ENCODE measurements at places on chromosomes 12 and 14.

DNA sequence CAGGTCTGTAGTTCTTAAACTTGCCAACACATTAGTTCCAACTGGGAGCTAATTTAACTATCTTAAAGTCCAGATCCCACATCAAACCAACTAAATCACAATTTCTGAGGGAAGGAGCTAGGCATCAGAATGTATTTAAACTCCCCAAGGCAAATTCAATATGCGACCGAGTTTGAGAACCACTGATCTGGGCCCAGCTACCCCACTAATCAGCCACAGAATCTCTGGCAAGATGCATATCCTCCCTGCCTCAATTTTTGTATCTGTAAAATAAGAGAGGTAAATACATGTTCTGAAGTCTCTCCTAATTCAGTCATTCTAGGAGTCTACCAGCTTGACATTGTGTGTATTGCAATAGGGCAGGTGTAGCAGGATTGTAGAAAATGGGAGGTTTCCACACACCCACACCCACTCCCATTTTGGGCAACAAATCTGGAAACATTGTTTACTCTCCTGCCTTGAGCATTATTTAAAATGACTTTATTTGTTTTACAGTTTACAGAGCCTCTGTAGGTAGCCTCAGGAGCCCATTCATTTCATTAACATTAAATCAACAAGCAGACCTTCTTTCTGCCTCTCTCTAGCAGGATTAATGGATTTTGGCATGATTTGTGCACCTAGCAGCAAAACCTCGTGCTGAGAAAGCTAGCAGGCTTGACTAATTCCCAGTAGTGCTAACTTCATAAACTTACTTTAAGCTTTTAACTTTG is 15.6 kb downstream of the LGR5 start:
- peak; percentile 18 for DNase-seq

GRCh38 chr12:12899530-12900380 is 8.4 kb downstream of the GPRC5A start:
- no peak for DNase-seq

GRCh38 chr12:78977304-78977867 is 112.8 kb downstream of the SYT1 start:
- DNase-seq = no peak

- DNase-seq = no peak
Measured at GRCh38 chr12:122326586-122326985, 60.3 kb upstream of the VPS33A start.

- DNase-seq = peak; percentile 16
Measured at GRCh38 chr12:75913502-75914351, 117.8 kb downstream of the PHLDA1 start.

DNA sequence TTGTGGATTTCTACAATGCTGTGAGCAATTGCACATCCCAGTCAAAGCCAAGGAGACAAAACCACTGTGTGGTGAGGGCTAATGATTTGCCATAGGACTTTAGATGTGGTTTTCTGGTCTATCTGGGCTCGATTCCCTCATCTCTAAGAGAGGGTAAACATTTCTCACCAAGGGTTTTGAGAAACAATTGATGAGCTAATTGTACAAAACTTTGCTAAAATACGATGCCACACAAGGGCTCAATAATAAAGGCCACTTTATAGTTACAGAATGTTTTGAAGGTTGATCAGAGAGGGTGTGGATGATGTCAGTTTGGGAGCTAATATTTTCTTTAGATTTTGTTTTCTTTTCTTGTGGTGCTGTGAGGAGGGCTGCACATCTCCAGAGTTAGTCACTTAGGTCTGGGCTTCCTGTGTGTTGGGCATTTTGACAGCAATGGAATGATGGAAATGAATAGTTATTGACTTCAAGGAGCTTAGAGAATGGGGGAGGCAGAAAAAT is 60.8 kb upstream of the SLC38A4 start:
- DNase-seq = no peak

GRCh38 chr12:90868626-90869025 is 86.3 kb downstream of the CCER1 start:
- DNase-seq = no peak

GRCh38 chr12:49893753-49894750 is 9.6 kb downstream of the FAIM2 start:
- peak; percentile 54 for DNase-seq
